ENCODE measurements at places on chromosomes 4 and X.

DNA sequence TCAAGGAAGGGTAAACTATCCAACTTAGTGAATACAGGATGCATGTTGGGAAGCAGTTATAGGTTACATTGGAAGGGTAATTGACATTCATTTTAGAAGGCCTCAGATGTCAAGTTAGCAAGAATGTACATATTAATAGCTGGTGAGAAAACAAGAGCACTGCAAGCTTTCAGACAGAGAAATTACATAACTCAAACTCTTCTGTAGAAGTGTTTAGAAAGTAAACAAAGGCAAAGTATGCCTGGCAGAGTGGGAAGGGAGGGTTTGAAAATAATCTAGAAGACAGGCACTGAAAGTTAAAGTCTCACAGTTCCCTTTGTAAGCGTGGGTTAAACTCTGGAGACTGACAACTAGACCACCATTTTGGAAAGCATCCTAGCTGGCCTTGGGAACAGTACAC, 406.2 kb downstream of the ANKRD50 start:
- DNase-seq, result no peak

DNA sequence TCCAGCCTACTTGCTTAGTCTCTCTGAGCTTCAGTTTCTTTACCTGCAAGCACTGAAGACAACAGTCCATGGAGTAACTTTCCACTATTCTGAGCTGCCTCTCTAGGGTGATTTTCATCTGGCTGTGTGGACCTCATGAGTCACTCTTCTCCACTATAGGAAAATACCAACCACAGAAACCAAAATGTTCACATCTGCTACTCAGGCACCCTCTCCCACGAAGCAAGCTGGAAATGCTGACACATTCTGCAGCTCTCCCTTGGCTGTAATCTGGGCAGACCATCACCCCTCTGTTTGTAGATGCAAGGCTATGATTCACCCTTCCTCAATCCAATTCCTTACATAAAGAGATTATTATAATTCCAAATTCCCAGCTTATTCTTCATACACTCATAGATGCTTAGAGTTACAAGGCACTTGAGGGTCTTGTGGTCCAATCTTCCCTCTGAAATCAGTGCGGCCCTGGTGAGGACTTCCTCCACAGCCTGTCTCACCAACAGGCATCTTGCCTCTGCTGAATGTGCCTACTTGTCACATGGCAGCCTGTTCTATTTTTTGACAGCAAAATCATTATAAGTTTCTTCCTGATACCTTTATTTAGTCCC, 97.0 kb upstream of the LNX1 start:
- DNase-seq, result no peak

GRCh38 chrX:45063319-45064095, 137.2 kb downstream of the DIPK2B start:
- no peak for DNase-seq

DNA sequence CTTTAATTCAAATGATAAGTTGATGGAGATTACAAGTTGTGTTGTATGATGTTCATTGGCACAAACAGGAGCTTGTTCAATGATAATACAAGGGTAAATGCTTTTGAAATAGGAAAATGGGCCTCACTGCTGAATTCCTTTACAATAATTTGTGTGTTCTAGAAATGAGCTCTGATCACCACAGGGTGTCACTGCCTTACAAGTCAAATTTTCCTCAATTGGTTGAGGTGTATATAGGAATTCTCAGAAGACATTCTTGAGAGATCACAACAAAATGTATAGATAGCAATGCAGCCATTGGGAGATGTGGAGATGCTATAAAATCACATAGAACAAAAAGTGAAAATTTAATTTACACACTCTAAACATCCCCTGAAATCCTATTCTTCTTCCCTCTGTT, 49.6 kb downstream of the KLF8 start:
- DNase-seq, result no peak

- DNase-seq, result no peak
Observed at GRCh38 chr4:163969291-163969690, 474.8 kb downstream of the TMA16 start.

DNA sequence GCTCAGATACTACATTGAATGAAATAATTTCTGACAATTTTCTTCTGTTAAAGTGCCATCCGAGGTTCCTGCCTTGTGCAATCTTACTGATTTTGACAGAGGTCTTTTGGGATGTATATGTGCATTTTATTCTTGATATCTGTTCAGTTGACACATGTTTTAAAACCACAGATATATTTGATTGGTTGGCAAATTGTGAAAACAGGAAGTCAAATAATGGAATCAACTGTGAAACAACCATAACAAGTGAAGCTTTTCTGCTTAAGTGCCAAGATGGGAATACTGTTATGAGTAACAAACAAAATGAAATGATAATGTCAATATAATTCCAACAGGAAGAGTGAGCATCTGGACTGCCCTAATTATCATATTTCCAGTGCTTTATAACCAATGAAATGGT, 84.9 kb upstream of the TET2 start:
- DNase-seq, result no peak

GRCh38 chrX:94743478-94743877, 1069.5 kb downstream of the FAM133A start:
- DNase-seq, result no peak

DNA sequence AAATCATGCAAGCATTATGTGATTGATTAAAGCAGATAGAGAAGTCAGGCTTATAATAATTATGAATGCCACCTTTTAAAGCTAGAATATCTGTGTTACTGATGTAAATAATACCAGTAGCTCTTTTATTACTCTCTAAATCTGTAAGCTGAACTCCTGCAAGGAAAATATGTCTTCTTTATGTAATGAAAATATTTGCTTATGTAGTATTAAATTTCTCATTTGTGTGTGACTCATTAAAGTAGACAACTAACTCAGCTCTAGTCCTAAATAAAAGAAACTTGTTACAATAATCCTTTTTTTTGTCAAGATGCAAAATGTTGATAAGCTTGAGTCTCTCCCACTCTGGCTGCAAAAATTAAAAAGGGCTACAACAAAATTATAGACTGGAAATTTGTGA, 137.7 kb upstream of the FAT1 start:
- DNase-seq, result no peak

GRCh38 chrX:69507500-69507789, 3.3 kb downstream of the NALF2 start:
- DNase-seq, result no peak

DNA sequence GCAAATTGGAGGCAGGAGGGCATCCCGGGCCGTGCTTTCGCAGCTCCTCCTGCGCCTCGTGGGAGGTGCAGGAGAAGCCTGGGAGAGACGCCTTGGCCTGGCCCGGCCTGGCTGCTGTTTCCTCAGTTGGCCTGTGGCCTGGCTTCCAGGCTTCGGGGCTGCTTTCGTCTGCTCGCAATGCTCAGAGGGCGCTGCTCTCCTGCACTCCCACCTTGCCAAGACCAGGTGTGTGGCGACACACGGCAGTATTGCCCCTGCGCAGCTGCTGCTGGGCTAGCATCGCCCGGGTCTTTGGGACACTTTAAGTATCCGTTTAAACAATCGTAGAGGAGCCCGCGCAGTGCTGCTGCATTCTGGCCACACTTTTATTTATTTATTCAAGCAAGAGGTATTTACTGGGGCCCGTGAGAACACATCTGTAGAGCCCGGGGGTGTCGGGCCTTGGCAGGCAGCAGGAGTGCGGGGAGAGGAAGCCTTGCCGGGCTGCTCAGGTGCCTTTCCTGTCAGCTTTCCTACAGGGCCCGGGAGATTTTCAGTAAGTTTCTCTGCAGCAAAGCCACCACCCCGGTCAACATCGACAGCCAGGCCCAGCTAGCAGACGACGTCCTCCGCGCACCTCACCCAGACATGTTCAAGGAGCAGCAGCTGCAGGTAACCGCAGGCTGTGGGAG, 26.2 kb upstream of the HGFAC start:
- no peak for DNase-seq

DNA sequence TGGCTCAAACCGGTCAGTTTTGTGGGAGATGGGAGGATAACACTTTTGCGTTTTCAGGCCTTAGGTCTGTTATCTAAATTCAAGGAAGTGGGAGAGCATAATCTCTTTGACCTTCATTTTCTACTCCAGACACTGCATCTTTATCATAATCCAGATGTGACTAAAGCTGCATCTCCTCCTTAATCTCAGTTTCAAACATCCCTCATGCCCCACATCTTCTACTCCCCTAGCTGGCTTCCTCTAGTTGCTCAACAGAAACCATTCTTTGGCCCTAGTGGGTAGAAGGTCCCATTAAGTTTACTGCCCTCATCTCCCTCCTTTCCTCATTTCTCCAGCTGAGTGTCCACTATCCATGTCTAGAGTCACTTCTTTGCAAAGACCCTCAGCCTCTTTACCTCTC, 18.8 kb upstream of the RASL11B start:
- no peak for DNase-seq

DNA sequence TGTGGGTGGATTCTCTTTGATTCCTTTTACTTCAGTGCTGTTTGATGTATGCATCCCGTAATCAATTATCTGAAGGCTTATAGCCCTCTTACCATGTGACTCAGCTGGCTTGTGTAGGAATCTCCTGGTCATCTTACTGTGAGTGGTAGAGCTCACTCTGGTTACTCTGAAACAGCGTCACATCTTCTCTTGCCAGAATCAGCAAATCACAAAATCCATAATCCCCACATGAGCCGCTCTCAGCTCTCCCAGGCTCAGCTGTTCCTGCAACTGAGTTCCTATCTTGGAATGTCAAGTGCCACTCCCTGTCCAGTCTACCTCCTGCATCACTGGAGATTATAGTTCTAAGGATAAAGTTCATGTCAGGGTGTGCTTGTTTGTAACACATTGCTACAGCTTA, 278.0 kb downstream of the FBXO8 start:
- DNase-seq, result no peak

- DNase-seq, result no peak
Observed at GRCh38 chrX:123277821-123278220, 93.7 kb downstream of the GRIA3 start.

- DNase-seq, result no peak
Observed at GRCh38 chrX:71454222-71454621, 78.7 kb upstream of the OGT start.

GRCh38 chr4:109559625-109559982, 442 bp upstream of the MCUB start:
- peak; percentile 23 for DNase-seq

- DNase-seq, result no peak
Observed at GRCh38 chr4:3296651-3297050, 3.8 kb downstream of the RGS12 start.

- DNase-seq, result no peak
Observed at GRCh38 chr4:16045687-16046086, 38.1 kb downstream of the PROM1 start.

DNA sequence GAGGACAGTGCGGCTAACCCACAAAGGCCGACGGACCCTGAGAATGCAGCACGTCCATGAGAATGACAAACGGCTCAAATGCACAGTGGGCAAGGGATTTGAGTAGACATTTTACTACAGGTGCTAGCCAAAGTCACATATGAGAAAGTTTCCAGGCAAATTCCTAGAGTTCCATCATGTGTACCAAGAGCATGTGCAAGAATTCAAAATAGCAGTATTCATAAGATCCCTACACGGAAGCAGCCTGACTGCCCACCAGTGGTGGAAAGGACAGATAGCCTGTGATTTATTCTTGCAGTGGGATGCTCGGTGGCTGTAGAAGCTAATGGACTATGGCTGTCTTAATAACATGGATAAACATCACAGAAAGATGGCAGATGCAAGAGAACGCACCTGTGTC, 68.0 kb downstream of the RGS12 start:
- no peak for DNase-seq

DNA sequence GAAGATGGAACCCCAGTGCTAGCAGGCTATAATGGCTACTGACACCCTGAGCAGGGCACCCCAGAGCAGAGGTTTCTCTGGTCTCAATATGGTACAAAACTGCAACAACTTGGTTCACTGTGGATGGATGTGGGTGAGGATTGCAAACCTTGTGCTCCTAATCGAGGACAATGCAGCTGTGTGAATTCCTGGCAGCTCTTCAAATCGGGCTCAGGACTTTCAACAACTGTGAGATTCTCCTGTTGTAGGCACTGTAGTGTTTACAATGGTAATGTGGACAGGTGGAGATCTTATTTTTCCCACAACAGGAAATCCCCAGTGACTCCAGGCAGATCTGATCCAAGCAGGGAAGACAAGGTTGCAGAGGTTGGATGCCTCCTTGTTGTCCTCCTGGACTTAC, 101.5 kb downstream of the RCHY1 start:
- DNase-seq, result no peak

- DNase-seq, result no peak
Observed at GRCh38 chrX:106898462-106898861, 4.7 kb downstream of the RIPPLY1 start.

DNA sequence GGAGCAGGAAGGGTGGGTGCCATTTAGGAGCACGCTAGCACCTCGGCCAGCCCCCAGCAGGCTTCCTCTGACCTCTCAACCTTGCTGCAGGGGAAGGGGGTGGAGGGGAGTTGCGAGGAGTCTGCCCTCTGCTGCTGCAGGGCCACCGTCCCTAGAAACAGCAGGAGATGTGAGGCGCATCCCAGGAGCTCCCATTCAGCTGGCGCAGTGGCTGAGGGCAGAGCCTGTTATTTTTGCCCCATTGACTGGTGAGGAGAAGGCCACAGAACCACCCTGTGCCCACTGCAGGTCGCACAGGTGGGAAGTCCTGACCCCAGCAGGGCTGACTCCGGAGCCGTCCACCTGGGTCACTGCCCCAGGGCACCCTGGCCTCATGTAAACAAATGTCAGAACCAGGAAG, 8.0 kb downstream of the PDE6B start:
- no peak for DNase-seq

DNA sequence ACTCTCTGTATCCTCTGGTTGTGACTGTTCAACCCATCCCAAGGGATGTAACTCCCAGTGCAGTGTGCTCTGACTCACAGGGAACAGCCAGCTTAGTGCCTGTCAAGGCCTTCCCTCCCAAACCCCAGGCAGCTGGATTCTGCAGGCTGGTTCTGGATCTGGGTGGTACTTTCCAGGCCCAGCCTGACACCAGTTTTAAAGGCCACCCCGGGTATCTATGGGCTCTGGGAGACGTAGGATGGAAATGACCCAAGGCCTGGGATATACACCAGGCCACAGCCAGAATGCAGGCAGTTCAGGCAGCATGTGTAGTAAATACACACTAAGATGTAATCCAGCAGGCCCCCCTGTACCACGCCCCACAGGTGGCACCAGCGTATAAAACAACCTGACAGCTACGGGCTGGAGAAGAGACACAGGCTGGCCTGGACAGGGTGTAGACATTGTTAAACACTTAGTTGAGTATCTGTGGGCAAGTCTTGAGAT, 64.2 kb downstream of the SPINK2 start:
- no peak for DNase-seq

DNA sequence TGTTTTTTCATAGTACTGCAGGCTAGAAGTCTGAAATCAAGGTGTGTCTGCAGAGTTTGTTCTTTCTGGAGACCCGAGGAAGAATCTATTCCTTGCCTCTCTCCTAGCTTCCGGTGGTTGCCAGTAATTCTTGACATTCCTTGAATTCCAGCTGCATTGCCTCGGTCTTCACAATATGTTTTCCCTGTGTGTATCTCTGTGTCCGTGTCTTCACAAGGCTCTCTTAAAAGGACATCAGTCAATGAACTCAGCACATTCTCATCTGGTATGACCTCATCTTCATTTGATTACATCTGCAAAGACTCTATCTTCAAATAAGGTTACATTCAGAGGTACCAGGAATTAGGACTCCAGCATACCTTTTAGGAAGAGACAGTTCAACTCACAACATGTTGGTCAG, 163.4 kb downstream of the BANK1 start:
- DNase-seq, result no peak

GRCh38 chr4:10151182-10151581, 34.6 kb upstream of the WDR1 start:
- DNase-seq, result no peak

- DNase-seq, result no peak
Observed at GRCh38 chr4:1218634-1219565, 30.0 kb downstream of the CTBP1 start.

- no peak for DNase-seq
Observed at GRCh38 chrX:124209792-124210576, 122.5 kb upstream of the TEX13D start.

Measured in heart right ventricle (tissue), 16 donors.